Body of pancreas (tissue), 4 donors: ENCODE measurements at places on chromosomes 6 and 20.

DNA sequence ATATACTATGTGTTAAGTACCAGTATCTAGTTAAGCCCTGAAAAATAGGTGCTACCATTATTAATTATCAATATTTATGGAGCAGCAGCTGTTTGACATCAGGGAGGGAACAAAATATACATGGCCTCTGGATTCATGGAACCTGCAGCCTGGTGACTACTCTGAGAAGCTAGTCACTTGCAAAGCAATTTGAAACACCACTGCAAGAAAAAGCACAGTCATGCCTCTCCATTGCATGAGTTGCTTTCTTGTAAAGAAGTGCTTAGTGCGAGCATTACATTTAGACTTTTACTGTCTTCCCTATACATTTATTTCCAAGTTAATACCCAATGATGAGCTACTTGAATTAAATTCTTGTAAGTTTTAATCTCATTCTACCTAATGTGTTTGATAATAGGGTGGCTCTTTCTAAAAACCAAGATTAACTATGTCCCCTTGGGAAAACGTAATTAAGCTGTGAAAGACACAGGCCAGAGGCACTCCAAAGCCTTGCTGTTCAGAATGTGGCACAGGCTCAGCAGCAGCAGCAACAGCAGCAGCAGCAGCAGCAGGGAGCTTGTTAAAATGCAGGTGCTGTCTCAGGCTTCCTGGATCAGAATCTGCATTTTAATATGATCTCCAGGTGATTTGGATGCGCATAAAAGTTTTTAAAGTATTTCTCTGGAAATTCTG, 83.6 kb downstream of the PFDN4 start:
- DNase-seq: no peak

DNA sequence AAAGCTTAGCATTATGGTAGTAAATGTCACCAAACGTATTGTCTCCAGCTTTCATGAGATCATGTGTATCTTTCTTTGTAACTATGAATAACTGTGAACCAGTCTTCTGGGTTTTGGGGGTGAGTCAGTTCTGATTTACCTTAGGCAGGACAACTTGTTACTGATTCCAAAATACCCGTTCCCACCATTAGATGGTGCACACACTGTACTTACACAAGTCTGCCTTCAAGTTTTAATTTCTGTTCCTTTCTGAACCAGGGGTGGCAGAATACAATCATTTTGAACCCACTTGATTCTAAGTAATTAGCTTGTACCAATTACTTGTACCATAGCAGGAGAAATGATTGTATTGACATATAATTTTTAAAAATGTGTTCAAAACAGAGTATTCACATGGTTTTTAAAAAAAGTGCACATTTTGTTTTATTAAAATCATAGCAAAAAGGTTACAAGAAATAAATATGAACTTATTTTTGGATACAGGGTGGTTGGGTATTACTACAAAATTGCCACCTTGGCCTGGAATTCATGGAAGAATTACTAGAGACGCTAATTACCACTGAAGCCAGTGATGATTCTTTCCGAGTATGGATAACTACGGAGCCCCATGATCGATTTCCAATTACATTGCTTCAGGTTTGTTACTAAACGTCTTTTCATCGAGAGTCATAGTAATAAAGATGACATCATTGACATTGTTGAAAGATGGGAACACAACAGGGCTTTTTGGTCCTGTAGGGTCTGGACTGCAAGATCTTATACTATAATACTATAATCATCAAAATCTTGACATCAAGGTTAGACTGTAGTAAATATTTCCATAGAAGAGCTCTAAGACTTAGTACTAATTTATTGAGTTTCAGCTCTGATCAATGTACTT, 75.2 kb upstream of the GLP1R start:
- DNase-seq: peak; percentile 53

DNA sequence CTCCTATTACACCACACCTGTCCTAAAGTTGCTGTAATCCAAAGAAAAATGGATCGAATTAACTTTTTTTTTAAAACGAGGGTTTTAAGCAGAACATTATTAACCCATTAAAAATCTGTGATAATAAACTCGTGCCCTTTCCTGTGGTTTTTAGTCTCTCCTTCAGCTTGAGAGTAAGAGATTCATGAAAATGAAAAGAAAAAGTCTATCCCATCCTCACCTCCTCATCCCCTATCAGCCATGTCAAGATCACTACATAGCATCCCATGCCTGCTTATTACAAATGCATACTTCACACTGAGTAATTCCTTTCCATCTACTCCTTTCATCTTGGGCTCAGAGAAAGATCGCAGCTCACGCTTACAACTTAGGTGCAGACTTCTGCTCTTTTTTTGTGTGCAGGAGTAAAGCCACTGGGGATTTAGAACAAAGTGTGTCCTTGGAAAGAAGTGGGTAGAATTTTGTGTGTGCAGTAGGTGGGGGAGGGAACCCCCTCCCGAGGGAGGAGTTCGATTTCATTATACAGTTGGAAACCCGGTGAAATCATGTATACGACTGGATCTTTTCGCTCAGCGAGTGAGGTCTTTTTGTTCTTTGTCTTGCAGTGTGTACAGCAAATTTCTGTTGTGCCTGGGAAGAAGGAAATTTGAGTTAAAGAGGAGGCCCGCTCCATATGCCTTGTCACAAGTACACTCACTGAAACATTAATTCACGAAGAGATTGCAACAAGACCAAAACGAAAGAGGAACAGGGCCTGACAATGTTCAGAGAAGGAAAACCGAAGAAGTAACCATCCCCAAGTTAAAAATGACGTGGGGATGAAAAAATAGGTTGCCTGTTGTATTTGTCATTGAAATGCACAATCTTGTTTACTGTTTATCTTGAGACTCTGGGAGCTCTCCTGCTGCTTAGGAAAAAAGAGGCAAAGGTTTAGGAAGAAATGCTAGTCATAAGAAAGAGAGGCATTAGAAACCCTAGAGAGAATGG, 146.5 kb upstream of the ZNF217 start:
- DNase-seq: no peak

DNA sequence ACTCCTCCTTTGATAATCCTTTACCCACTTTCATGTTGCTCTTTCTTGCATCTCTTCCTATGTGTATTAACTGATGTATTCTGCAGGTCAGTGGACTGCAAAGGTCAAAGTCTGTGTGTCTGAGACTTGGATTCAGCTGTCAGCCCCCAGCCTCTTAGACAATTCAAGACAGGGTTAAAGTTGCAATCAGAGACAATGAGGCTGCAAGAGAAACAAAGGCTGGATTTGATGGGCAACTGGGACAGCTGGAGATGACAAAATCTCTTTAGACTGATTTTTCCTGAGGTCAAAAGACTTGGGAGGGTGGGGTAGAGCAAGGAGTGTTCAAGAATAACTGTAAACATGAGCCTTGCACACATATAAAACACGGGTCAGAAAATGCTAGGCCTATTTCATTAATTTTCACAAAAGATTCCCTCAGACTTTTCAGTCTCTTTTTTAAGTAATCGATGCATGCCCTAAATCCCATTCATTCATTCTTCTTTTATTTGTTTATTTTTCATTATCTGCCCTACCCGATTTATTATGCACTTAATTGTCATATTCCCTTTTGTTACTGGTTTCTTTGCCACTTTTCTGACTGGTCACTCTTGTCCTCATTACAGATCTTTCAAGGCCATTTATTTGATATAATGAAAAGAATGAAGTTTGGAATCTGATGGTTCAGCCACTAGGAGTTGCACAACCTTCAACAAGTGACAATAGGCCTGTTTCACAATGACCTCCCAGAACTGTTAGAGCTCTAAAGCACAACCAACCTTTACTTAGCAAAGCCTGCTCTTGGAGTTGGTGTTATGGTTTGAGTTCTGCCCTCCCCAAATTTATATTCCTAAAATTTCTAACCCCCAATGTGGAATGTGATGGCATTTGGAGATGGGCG, 33.8 kb upstream of the AKAP12 start:
- DNase-seq: no peak

DNA sequence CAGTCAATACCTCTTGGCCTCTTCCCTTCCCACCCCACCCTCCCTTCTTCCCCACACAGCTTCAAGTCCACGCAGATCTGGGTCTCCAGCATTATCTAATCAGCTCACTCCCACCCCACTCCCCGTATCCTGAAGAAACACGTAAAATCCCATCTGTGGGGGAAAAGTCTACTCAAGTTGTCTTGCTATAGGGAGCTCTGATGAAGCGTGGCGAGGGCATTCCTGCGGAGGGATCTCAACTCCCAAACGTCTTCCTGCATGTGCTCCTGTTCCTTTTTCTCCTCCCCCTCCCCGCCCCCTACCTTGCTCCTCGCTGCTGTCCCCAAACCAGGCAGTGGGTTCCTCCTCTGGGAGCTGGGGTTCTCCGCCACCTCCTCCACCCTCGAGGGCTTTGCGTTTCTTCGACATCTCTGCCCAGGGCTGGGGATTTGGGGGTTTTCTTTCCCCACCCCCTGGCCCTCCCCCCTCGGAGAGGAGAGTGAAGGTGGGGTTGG, 181.8 kb downstream of the TBXT start:
- DNase-seq: no peak

DNA sequence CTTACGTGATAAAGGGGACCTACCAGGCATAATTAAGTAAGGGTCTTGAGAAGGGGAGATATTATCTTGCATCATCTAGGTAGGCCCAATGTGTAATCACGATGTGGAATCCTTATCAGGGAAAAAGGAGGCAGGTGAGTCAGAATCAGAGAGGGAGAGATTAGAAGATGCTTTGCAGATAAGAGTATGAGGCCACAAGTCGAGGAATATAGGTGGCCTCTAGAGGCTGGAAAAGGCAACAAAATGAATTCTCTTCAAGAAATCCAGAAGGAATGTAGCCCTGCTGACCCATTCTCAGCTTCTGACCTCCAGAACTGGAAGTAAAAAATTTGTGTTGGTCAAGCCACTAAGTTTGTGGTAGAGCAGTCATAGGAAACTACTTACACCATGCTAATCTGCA, 11.0 kb upstream of the ENPP4 start:
- no peak for DNase-seq

DNA sequence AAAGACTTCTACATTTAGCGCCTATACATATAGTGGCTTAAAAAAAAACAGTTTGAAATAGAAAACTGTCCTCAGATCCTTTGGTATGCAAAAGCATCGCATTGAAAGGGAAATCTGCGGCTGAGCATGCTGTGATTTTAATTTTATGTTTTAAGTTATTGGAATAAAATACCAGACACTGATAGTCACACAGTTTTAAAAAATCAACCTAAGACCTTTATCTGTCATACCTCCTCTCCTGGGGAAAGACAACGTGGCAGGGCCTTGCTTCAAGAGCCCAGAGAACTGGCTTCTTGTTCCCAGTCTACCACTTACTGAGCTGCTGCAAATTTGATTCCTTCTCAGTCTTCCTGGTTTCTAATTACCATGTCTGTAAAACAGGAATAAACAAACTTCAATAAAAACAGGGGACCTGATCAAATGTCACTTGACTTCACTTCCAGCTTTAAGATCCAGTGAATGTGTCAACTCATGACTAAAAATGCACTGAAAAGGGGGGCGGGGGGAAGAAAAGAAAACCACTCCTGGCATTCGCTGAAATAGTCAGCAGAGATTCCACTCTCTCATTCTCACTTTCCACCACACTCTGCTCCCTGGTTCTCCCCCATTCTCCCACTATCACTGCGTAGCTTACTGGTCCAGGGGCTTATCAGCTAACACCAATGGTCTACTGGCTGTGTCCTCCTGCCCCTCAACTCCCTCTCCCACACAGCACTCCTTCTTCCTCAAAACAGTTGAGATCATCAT, 494.7 kb upstream of the MARCKS start:
- DNase-seq: no peak

DNA sequence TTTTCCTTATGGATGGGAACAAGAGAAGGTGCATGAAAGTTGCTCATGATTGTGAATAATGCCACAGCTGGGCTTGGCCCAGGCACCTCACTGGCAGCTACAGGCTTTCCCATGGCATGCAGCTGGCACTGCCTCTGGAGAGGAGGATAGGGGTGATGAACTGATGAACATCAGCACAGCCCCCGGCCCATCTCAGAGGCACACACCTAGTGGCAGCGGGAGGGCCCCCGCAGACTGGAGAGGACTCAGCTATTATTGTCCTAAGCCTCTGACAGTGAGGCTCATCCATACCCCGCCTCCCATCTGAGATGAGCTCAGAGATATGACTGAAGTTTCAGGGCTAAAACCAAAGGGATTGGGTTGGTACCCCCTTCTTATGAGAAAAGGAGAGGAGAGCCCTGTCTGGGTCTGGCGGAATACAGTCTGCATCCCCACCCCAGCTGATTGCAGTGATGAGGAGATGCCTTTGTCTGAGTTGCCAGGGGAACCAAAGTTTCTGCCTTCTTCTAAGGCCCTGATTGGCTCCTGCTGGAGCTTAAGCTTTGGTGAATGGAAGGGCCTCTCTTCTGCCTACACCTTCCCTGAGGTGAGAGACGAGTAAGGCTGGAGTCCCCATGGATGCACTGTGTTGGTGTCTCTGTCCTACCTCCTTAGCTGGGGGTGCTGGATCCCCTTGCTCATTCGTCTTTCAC, 27.6 kb upstream of the EPB41L1 start:
- no peak for DNase-seq
